Osteocyte (in vitro differentiated cells): ENCODE measurements at places on chromosomes 4 and X. TPM values are rescaled to one million over a fixed set of nuclear protein-coding genes. Genes with fewer than 3 reads are reported as not detected.

The ADAMTS3 gene
- 0.94 and 1.4 TPM in 2 replicates for total RNA-seq

The PDE6B gene
- 1.6 TPM in 2 replicates for total RNA-seq

GRCh38 chr4:89268679-89269078 is 38.9 kb downstream of the GPRIN3 start:
- DNase-seq: no peak
- no peaks in the 10 kb centered on the region for H3K36me3 ChIP-seq
- no peak overlapping the region for H3K4me3 ChIP-seq
- H3K4me1 ChIP-seq: no peaks in the 10 kb centered on the region
- no peak overlapping the region for H3K27ac ChIP-seq
- H3K27me3 ChIP-seq: peaks cover 5% of the 10 kb centered on the region

GRCh38 chr4:88893961-88894360 is 163.0 kb downstream of the FAM13A start:
- no peak overlapping the region for H3K27ac ChIP-seq
- peaks cover 8% of the 10 kb centered on the region for H3K36me3 ChIP-seq
- H3K4me1 ChIP-seq: peaks cover 5% of the 10 kb centered on the region
- no peak overlapping the region for H3K4me3 ChIP-seq
